ENCODE measurements at places on chromosomes 11 and 22. TPM values are rescaled to one million over a fixed set of nuclear protein-coding genes. Genes with fewer than 3 reads are reported as not detected.

DNA sequence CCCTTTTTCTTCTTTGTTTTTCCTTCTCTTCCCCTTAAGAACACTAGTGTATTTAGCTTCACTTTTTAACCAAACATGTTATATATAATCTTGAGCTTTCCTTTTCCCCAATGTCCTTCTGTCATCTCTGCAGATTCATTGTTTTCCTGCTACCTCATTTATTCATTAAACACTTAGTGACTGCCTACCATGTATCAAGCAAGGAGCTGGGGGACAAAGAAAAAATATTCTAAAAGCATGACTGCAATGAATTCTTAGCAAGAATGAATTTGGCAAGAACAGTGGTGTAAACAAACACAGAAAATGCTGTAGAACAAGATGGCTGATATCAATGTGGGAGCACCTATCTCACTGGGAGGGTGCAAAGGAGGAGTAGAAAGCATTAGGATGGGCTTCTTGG lies 247.0 kb upstream of the CCDC90B start:
- no peak for DNase-seq

GRCh38 chr22:50308986-50309600 lies 1.6 kb upstream of the PLXNB2 start:
- DNase-seq, result no peak

GRCh38 chr11:119169282-119169719 lies 776 bp downstream of the NLRX1 start:
- no peak for DNase-seq

DNA sequence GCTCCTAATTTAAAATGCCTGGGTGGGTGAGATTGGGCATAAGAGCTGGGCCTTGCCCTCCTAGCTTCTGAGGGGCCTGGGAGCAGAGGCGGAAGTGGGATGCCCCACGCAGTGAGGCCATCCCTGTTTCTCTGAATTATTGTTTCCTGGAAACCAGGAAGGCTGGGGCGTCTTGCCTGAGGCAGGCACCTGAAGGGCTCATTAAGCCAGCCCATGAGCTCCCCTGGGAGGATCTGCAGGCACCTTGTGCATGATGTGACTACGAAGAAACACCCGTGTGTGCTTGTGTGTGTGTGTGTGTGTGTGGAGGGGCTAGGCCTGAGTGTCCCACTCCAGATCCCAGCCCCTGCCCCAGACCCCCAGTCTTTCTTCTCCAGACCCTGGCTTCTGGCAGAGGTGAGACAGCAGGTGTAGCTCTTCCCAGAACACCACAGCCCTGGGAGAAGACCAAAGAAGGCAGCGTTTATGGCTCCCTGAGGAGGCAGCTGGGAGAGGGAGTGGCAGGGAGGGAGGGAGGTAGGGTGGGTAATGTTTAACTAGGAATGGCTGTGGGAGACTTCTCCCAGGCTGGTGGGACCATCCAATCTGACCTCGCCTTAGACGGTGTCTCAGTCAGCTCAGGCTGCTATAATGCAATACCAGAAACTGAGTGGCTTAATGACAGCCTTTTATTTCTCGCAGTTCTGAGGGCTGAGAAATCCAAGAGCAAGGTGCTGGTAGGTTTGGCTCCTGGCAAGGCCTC lies 2.1 kb upstream of the BATF2 start:
- no peak for DNase-seq

- no peak for DNase-seq
These were observed 5.8 kb downstream of the UBASH3B start for GRCh38 chr11:122661182-122661945.

Gene SLC35F2
- total RNA-seq, result 2.3 TPM

Gene MS4A3
- not detected for total RNA-seq

Gene VSIG10L2
- not detected for total RNA-seq

Gene KCNJ11
- 22.6 TPM for total RNA-seq

Gene RAG2
- not detected for total RNA-seq

Gene TMEM135
- 19.3 TPM for total RNA-seq
